ENCODE measurements at places on chromosomes 12 and 14.

GRCh38 chr12:27179400-27180214 is 64.5 kb upstream of the STK38L start:
- DNase-seq, result peak; percentile 73

- DNase-seq, result no peak
Measured at GRCh38 chr12:79156846-79157463, 292.4 kb downstream of the SYT1 start.

DNA sequence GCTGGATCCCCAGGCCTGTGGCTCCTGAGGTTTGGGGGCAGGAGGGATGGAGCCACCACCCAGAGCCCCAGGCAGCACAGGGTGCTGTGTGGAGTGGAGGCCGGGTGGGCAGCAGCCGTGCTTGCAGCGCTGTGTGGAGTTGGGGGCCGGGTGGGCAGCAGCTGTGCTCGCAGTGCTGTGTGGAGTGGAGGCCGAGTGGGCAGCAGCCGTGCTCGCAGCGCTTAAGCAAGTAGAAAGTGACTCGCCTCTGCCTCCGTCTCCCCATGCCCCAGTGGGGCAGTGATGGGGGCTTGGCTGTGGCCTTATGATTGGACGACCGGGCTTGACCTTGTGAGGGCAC is 10.3 kb downstream of the CEP170B start:
- DNase-seq, result no peak

DNA sequence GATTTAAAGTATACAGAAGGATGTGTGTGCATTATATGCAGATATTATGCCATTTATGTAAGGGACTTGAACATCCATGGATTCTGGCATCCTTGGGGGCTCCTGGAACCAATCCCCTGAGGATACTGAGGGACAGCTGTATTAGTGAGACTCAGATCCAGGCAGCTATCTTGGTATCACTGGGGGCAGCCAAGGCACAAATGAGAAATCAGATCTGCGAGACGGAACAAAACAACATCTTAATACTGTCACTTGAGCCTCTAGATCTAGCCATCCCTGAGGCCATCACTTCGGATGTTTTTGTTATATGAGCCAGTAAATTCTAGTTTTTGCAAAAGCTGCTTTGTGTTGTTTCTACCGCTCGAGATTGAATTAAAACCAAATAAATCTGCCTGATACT is 175.1 kb upstream of the SFSWAP start:
- no peak for DNase-seq

DNA sequence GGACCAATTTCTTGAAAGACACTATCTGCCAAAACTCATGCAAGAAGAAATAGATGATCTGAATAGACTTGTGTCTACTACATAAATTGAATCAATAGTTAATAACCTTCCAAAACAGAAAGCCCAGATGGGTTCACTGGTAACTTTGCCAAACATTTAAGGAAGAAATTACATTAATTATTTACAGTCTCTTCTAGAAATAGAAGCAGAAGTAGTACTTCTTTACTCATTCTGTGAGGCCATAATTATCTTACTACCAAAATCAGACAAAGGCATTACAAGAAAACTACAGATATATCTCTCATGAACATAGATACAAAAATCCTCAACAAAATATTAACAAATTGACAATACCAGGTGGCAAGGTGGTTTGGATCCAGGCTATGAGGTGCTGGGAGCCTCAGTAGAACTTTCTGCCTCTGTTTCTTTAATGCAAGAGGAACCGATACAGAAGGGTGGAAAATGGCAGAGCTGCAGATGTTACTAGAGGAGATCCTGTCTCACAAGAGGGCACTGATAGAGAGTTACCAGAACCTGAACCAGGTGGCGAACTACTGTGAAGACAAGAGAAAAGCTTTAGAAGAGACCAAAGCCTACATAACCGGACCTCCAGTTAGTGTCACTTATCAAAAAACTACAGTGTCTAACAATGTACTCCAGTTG is 33.7 kb upstream of the KTN1 start:
- DNase-seq, result no peak

- peak; percentile 53 for DNase-seq
Measured at GRCh38 chr14:34496679-34497513, 34.9 kb upstream of the SPTSSA start.

GRCh38 chr14:104821229-104821945 is 20.5 kb downstream of the ZBTB42 start:
- DNase-seq, result no peak

- DNase-seq, result no peak
Measured at GRCh38 chr12:70920891-70921290, 353 bp upstream of the PTPRR start.

GRCh38 chr14:38627163-38627562 is 371.3 kb upstream of the CLEC14A start:
- no peak for DNase-seq

DNA sequence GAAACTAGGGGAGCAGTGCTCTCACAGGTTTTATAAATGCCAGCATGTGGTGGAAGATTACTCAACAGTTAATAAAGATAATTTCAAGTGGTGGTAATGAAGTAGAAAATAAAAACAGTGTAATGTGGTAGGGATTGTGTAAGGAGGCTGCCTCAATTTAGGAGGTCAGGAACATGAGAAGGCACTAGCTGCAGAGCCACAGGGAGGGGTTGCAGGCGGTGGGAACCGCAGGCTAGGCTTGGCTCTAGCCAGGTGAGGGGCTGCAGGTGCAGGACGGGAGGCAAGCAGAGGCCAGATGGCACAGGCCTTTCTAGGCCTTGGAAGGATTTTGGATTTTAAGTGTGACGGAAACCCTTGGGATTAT is 768 bp downstream of the METTL25 start:
- DNase-seq, result no peak

DNA sequence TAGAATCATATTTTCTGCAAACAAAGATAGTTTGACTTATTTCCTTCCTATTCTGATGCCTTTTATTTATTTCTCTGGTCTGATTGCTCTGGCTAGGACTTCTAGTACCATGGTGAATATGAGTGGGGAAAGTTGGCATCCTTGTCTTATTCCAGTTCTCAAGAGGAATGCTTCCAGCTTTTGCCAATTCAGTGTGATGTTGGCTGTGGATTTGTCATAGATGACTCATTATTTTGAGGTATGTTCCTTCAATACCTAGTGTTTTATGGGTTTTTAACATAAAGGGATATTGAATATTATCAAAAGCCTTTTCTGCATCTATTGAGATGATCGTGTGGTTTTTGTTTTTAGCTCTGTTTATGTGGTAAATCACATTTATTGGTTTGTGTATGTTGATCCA is 139.4 kb upstream of the CNTN1 start:
- no peak for DNase-seq

DNA sequence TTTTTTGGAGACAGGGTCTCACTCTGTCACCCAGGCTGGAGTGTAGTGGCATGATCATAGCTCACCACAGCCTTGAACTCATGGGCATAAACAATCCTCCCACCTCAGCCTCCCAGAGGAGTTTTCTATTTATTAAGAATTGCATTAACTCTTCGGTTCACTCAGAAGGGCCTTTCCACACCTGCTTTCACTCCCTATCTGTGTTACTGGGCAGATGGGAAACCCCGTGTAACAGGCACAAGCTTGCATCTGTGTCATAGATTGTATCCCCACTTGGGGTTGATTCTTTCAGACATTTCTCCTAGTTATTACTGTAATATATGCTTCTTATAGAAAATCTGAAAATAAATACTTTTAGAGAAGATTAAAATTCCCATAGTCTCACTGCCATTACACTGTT is 38.7 kb downstream of the STX2 start:
- DNase-seq, result no peak

DNA sequence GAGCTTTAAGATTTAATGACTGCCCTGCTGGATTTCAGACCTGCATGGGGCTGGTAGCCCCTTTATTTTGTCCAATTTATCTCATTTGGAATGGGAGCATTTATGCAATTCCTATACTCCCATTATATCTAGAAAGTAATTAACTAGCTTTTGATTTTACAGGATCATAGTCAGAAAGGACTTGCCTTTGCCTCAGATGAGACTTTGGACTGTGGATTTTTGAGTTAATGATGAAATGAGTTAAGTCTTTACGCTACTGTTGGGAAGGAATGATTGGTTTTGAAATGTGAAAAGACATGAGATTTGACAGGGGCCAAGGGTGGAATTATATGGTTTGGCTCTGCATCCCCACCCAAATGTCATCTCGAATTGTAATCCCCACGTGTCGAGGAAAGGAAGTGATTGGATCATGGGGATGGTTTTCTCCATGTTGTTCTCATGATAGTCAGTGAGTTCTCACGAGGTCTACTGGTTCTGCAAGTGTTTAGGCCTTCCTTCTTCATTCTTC is 213.1 kb upstream of the DCN start:
- no peak for DNase-seq

GRCh38 chr14:65153101-65153500 is 50.8 kb upstream of the MAX start:
- DNase-seq, result no peak

- no peak for DNase-seq
Measured at GRCh38 chr12:22600181-22600580, 24.8 kb upstream of the ETNK1 start.

- peak; percentile 10 for DNase-seq
Measured at GRCh38 chr12:8823565-8824300, 1.3 kb downstream of the A2ML1 start.

DNA sequence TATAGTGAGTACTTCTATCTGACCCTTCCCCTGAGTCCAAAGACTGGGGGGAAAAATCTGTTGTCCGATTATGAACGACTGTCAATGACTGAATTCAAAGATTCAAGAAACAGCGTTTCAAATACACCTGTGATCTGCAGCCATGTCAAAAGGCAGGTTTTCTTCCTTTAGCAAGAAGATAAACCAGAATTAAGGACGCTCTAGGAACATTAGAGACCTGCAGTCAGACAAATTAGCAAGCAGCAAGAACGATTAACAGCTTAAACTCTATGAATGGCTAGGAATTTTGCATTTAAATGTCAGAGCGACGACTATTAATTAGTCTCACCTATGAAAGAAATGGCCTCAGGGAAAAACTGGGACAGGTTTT is 2.1 kb downstream of the DUSP6 start:
- DNase-seq, result no peak

- DNase-seq, result no peak
Measured at GRCh38 chr14:66087231-66087630, 398.9 kb upstream of the CCDC196 start.

- DNase-seq, result no peak
Measured at GRCh38 chr14:69945912-69946311, 66.7 kb downstream of the SMOC1 start.

GRCh38 chr12:92650228-92650822 is 52.5 kb upstream of the PLEKHG7 start:
- no peak for DNase-seq

GRCh38 chr14:68939893-68940613 is 39.0 kb downstream of the ACTN1 start:
- no peak for DNase-seq

- DNase-seq, result no peak
Measured at GRCh38 chr12:31029468-31029867, 44.2 kb upstream of the DDX11 start.

GRCh38 chr12:29783773-29784666 is at the start of gene TMTC1:
Gene TMTC1 (minus strand): TSS chr12:29783942. CDS start chr12:29783751, 191 bp downstream.
- peak; percentile 56 for DNase-seq

- DNase-seq, result no peak
Measured at GRCh38 chr14:79586989-79587598, 624.2 kb downstream of the DIO2 start.

GRCh38 chr12:15350643-15351042 is 28.3 kb downstream of the PTPRO start:
- no peak for DNase-seq

- no peak for DNase-seq
Measured at GRCh38 chr14:36718216-36718615, 56.6 kb downstream of the PAX9 start.

GRCh38 chr12:89156340-89156739 is 196.0 kb downstream of the DUSP6 start:
- peak; percentile 88 for DNase-seq

- DNase-seq, result no peak
Measured at GRCh38 chr14:36264595-36264994, 55.8 kb downstream of the MBIP start.

DNA sequence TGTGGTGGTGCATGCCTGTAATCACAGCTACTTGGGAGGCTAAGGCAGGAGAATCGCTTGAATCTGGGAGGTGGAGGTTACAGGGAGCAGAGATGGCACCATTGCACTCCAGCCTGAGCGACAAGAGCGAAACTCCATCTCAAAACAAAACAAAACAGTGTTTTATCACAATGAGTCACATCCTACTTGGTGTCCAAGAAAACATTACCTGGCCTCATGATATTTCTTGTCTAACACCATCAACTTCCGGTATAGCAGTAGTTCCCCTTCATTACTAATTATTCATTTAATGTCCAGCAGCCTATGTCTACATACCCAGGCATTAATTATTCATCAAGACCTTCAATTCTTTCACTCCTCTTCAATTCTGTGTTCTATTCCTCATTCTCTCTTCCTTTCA is 115.5 kb downstream of the CCDC59 start:
- no peak for DNase-seq

- DNase-seq, result no peak
Measured at GRCh38 chr12:68521848-68522502, 88.7 kb upstream of the RAP1B start.

DNA sequence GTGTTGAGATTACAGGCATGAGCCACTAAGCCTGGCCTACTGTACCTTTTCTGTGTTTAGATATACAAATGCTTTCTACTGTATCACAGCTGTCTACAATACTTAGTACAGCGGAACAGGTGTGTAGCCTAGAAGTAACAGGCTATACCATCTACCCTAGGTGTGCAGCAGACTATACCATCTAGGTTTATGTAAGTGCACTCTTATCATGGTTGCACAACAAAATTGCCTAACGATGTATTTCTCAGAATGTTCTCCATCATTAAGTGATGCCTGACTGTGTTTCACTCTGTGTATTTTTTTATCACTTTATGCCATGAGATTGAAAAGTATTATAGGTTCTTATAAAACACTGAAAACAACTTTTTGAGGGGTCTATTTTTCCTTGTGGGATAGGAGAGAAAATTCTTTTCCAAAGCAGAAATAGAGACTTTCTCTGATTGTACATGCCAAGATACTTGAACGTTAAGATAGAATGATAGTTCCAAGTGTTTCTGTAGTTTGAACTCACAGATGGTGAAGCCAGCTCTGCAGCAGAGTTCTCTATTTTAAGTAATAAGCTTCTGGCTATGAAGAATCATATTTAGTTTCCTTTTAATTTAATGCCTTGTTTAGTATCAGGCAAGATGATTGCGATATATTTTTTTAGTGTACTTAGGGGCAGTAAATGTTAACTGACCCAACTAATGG is 17.0 kb downstream of the TMPRSS12 start:
- no peak for DNase-seq

DNA sequence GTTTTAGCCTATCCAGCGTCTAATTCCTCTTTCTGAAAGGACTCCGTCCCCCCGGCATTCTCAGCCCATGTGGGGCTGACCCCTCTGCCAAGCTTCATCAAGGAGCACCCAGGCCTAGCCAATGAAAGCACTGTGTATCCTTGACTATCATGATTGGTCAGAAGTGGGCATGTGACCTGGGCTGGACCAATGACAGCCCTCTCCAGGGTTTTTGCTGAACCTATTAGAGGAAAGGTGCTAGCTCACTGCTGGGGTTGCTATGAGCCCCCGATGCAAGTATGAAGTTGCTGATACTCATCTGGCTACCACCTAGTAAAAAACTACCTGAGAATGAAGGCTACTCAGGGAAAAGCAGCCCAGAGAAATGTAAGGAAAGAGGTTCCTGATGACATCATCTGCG is 68.1 kb downstream of the LRRC74A start:
- no peak for DNase-seq

- no peak for DNase-seq
Measured at GRCh38 chr14:98133806-98134205, 1138.2 kb downstream of the BCL11B start.

All from suppressor macrophage (primary cell).